Natural killer cell treated with Interleukin-12 subunit alpha and Interleukin-12 subunit beta and Interleukin-15 and Interleukin-18, amount 100 ng/mL, for 72 hours (primary cell): ENCODE measurements at places on chromosomes 5 and 9. TPM values are rescaled to one million over a fixed set of nuclear protein-coding genes. Genes with fewer than 3 reads are reported as not detected.

GPR151 gene
- not detected for total RNA-seq

KCTD16 gene
- total RNA-seq = not detected

RAD50 gene
- 24.9 TPM for total RNA-seq

LCP2 gene
- total RNA-seq = 282 TPM

PTPRD gene
- 0.53 TPM for total RNA-seq

PCDHA1 gene
- total RNA-seq = not detected

CORO2A gene
- total RNA-seq = 0.95 TPM

CLPTM1L gene
- 112 TPM for total RNA-seq

SHOC1 gene
- total RNA-seq = not detected

- H3K4me3 ChIP-seq = peak overlapping the region; percentile 2
- H3K27me3 ChIP-seq = no peaks in the 10 kb centered on the region
- no peaks in the 10 kb centered on the region for H3K36me3 ChIP-seq
- peaks cover 51% of the 10 kb centered on the region for H3K4me1 ChIP-seq
- H3K27ac ChIP-seq = peak overlapping the region; percentile 47
These were observed 54.6 kb downstream of the ALG2 start for GRCh38 chr9:99167119-99167518.

- DNase-seq = no peak
- peak overlapping the region; percentile 54 for H3K4me3 ChIP-seq
- no peaks in the 10 kb centered on the region for H3K27me3 ChIP-seq
- peaks cover 28% of the 10 kb centered on the region for H3K36me3 ChIP-seq
- peaks cover 50% of the 10 kb centered on the region for H3K4me1 ChIP-seq
These were observed 45.0 kb downstream of the GOLPH3 start for GRCh38 chr5:32129074-32129598.

GRCh38 chr5:180109920-180110319 is 38.4 kb upstream of the RNF130 start:
- H3K4me1 ChIP-seq = no peaks in the 10 kb centered on the region
- peaks cover 23% of the 10 kb centered on the region for H3K36me3 ChIP-seq
- no peak overlapping the region for H3K27ac ChIP-seq
- peaks cover 26% of the 10 kb centered on the region for H3K27me3 ChIP-seq

GRCh38 chr5:124110942-124111341 is 599.0 kb downstream of the CSNK1G3 start:
- no peaks in the 10 kb centered on the region for H3K27me3 ChIP-seq
- no peak for DNase-seq
- H3K36me3 ChIP-seq = no peaks in the 10 kb centered on the region

GRCh38 chr9:127388037-127388855 is 8.7 kb upstream of the SLC2A8 start:
- peaks cover 14% of the 10 kb centered on the region for H3K4me1 ChIP-seq
- no peaks in the 10 kb centered on the region for H3K36me3 ChIP-seq
- peaks cover 29% of the 10 kb centered on the region for H3K27me3 ChIP-seq

DNA sequence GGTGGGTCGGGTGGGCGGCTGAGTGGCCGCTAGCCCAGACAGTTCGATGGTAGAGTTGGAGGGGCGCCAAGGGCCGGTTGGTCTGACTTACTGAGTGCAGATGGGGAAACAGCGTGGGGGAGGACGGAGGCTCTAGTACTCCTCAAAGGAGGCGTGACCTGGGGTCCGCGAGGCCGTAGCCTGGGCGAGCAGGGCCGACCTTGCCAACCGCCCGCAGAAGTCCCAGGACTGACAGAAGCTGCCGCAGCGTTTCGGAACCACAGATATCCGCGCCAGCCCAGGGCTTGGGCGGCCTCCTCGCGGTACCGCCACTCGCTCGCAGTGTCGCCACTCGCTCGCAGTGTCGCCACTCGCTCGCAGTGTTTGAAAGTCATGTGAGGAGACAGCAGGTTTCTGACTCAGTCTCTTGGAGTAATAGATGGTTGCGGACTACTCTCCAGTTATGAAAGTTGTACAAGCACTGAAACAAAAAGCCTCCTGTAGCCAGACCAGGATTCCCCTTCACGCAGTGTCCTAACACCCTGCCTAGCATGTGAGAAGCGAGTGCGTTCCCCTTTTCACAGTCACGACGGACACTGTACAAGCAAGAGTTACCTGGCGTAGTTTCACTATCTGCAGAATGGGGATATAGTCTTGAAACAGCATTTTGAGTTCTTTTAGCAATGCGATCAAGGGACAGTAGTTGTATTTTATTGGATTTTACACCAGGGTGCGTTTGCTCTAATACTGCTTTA is 674 bp downstream of the TMEM38B start:
- no peaks in the 10 kb centered on the region for H3K36me3 ChIP-seq
- peak overlapping the region; percentile 23 for H3K27ac ChIP-seq
- DNase-seq = peak; percentile 69
- peaks cover 22% of the 10 kb centered on the region for H3K27me3 ChIP-seq
- peaks cover 19% of the 10 kb centered on the region for H3K4me1 ChIP-seq
- H3K4me3 ChIP-seq = peak overlapping the region; percentile 87

DNA sequence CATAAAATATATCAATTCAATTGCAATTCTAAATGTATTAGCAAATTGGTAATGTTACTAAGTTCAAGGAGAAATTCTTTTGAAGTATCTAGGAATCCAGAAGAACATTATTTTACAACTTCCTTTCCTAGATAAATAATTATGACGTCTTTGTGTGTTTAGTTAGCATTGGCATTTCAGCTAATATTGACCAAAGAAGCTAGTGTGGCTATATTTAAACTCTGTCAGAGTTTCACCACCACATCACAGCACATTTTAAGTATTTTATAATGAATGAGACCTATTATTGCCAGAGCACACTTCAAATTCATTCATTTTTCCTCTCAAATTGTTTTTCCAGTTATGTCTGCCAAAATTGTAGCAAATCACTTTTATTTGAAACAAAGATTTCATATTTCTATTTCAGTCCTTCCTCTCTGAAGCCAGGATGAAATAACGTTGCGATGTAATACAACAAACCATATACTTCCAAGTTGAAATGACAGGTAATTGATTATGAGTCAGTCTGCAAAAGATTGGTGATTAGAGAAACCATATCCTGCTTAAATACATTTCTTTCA is 18.9 kb downstream of the PLK2 start:
- DNase-seq = no peak
- no peak overlapping the region for H3K4me3 ChIP-seq
- H3K27me3 ChIP-seq = peaks cover 2% of the 10 kb centered on the region
- H3K27ac ChIP-seq = no peak overlapping the region
- no peaks in the 10 kb centered on the region for H3K36me3 ChIP-seq

DNA sequence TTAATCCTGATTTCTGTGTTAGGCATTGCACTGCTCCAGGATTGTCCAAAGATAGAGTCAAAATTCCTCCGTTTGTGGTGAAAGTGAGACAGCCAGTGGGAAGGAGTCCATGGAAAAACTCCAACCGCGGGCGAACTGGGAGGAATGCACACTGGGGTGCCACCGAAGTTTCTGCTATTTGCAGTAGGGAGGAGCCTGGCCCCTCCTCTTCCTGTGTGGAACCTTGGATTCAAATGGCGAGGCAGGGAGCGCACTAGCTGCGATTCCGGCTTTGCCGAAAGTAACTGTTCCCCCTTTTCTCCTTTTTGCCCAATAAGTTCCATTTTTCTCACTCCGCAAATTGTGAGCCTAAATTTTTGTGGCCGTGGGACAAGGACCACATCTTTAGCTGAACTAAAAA is 9.3 kb downstream of the BAAT start:
- H3K4me3 ChIP-seq = no peak overlapping the region
- no peak for DNase-seq
- H3K27ac ChIP-seq = no peak overlapping the region
- no peaks in the 10 kb centered on the region for H3K4me1 ChIP-seq

DNA sequence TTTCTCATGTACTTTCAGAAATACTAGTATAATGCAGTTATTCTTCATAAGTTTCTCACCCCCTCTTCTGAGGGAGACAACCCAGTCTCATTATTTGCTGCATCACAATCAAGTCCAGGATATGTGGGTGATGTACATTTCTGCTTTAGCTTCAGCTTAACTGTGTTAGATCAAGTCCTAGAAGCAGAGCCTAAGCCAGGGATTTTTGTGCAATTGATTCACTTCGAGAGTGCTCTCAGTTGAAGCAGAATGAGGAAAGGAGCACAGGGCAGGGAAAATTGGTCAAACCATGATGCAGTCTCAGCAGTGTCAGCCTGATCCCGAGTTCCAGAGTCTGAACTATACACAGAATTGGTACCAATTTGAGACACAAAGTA is 15.1 kb downstream of the HNRNPK start:
- DNase-seq = no peak
- H3K27me3 ChIP-seq = no peaks in the 10 kb centered on the region
- peaks cover 24% of the 10 kb centered on the region for H3K36me3 ChIP-seq
- H3K4me3 ChIP-seq = no peak overlapping the region
- peak overlapping the region; percentile 59 for H3K27ac ChIP-seq

GRCh38 chr5:75051217-75051751 is 1.1 kb downstream of the GCNT4 start:
- no peaks in the 10 kb centered on the region for H3K36me3 ChIP-seq
- H3K27me3 ChIP-seq = peaks cover 36% of the 10 kb centered on the region
- peak overlapping the region; percentile 82 for H3K4me3 ChIP-seq
- peaks cover 53% of the 10 kb centered on the region for H3K4me1 ChIP-seq

GRCh38 chr5:78626009-78626571 is 22.5 kb downstream of the LHFPL2 start:
- peaks cover 7% of the 10 kb centered on the region for H3K27me3 ChIP-seq
- no peak overlapping the region for H3K27ac ChIP-seq
- no peaks in the 10 kb centered on the region for H3K4me1 ChIP-seq
- no peak for DNase-seq
- no peak overlapping the region for H3K4me3 ChIP-seq

- DNase-seq = no peak
- no peak overlapping the region for H3K27ac ChIP-seq
- peaks cover 7% of the 10 kb centered on the region for H3K36me3 ChIP-seq
- peaks cover 3% of the 10 kb centered on the region for H3K27me3 ChIP-seq
These were observed 233.1 kb downstream of the RFK start for GRCh38 chr9:76161106-76161505.

DNA sequence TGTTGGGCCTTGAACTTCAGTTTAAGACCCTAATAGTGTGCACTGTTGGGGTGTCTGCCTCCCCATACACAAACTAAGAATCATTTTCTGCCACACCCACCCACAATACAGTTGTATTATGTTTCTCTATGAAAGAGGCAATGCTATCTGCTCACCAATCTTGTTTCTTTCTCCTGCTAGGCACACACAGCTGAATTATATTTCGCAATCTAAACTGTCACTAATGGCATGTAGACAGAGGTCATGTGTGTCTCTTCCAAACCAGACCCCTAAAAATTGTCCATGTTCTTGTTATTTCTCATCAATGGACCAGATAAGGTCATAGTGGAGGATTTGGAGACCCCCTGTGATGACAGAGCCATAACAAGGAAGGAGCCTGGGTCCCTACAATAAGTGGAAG is 57.3 kb downstream of the RIGI start:
- H3K36me3 ChIP-seq = peaks cover 12% of the 10 kb centered on the region
- peak overlapping the region; percentile 6 for H3K27ac ChIP-seq
- no peak overlapping the region for H3K4me3 ChIP-seq
- H3K27me3 ChIP-seq = no peaks in the 10 kb centered on the region

DNA sequence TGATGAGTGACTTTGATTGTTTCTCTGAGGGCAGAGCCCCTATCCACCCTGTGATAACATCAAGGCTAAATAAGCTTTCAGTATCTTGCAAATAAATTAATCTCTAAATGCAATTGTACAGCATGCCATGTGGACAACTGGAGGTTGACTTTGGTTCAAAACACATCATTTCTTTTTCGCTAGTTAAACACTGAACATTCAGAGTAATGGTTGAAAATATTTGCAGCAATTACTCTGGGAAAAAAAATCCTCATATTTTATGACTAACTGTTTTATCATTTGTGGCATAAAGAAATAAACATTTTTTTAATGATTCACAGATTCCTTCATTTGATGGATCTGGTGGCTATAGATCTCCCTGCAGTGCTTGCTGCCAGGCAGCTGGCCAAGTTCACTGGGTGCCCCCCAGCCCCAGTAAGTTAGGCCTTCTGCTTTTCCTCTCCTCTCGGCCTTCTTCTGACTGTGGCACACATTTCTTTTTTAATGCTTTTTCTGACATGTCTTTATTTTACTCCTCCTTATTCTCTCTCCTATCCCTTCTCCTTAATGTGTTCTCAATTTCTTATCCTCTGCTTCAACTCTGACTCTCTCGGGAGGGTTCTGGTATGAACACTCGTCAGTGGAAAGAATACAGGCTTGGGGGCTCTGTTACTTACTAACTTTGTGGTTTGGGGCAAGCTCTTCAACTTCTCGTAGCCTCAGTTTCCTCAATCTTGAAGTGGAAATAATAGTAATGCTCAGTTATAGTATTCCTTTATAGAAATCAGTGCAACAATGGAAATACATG is 69.6 kb downstream of the ADAMTSL1 start:
- no peak overlapping the region for H3K27ac ChIP-seq
- H3K27me3 ChIP-seq = no peaks in the 10 kb centered on the region
- H3K36me3 ChIP-seq = no peaks in the 10 kb centered on the region

DNA sequence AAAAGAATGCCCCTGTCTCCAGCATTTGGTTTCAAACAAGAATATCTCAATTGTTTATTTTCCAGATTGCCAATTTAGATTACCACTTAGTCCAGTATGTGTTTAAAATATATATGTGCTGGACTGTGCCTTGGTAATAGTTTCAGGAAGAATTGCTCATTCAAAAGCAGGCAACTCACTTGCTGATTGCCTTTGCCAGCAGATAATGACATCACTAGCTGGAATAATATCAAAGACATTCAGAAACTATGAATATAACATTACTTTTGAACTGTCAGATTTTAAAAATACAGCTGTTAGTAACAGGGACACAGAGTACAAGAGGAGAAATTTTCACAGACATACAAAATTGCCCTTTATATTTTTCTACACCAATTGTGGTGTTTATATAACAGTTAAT is 96.0 kb upstream of the ITGA2 start:
- no peak overlapping the region for H3K27ac ChIP-seq
- H3K4me3 ChIP-seq = no peak overlapping the region
- DNase-seq = no peak

DNA sequence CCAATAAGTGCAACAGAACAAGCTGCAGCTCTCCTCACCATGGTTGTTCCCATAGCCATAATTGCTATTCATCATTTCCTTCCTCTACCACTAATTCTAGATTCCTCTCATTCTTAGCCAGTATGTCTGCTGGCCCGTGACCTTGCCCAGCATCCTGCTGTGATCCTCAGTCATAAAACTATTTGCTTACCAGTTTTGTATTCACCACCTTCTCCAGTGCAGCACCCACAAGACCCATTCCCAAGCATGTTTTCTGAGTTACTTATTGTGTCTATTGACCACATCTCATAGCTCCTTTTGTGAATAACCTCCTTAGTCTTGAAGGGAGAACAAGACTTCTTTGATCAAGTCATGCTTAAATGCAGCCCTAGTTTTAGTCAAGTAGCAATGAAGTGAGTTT is 488.0 kb upstream of the CTNND2 start:
- peaks cover 4% of the 10 kb centered on the region for H3K36me3 ChIP-seq
- no peak overlapping the region for H3K27ac ChIP-seq
- DNase-seq = no peak
- H3K4me3 ChIP-seq = no peak overlapping the region

DNA sequence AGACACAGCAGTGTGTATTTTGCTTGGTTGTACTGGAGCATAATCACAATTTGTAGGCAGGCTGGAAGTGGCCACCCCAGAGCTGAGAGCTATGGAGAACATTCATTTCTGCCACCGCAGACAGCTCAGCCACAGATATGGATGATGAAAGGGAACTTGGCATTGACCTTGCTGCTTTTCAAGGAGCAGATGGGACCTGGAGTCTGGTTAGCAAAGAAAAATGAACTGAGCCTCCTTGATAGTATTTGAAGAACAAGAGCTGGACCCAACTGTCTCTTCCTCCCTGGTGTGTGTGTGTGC is 395.2 kb upstream of the ZNF462 start:
- DNase-seq = no peak
- no peak overlapping the region for H3K4me3 ChIP-seq
- no peak overlapping the region for H3K27ac ChIP-seq
- peaks cover 6% of the 10 kb centered on the region for H3K36me3 ChIP-seq
- H3K27me3 ChIP-seq = no peaks in the 10 kb centered on the region

- no peaks in the 10 kb centered on the region for H3K27me3 ChIP-seq
- DNase-seq = no peak
- peaks cover 62% of the 10 kb centered on the region for H3K4me1 ChIP-seq
These were observed 24.0 kb downstream of the GALNT10 start for GRCh38 chr5:154214371-154215106.
